ENCODE measurements at places on chromosomes 3 and 15. TPM values are rescaled to one million over a fixed set of nuclear protein-coding genes. Genes with fewer than 3 reads are reported as not detected.

SERP1 gene
- 89.4 TPM for total RNA-seq

SST gene
- total RNA-seq = not detected

GRCh38 chr3:2540115-2540514 lies 441.4 kb downstream of the CNTN4 start:
- H3K36me3 ChIP-seq = no peaks in the 10 kb centered on the region
- no peak overlapping the region for H3K4me3 ChIP-seq
- H3K4me1 ChIP-seq = 0 out of 2 replicates have a peak, but pooled peaks cover 4% of the 10 kb centered on the region
- H3K27ac ChIP-seq = no peak overlapping the region
- H3K27me3 ChIP-seq = no peaks in the 10 kb centered on the region
- DNase-seq = no peak

DNA sequence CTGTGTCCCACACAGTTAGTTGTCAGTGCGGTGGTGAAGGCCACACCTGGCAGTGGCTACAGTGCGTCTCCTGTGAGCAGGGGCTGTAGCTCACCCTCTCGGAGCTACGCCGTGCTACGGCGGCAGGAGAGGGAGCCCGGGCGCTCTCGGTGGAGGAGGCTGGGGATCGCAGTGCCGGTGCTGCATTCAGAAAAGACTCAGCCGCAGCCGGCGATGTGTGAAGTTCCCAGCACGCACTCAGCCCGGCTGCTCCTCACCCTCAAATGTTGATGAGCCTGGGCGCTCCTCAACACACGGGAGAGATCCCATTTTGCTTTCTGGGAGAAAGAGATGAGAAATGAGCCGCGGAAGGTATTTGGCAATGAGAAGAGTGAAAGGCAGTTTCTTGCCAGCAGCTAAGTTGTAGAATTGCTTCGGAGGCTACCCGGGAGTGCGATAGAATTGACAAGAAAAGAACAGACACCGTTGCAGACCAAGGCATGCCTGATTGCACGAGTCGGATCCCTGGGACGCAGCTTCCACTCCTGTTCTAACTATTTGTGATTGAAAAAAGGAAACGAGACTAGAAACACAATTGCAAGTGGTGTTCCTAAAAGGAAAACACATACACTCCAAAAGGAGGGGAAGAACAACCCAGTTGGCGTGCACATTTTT lies at the start of gene UNC13C:
UNC13C (plus strand) TSS at position 189 of the 654 bp plus-strand sequence. CDS start 34,463 bp downstream, outside the sequence.
- H3K27ac ChIP-seq = no peak within 1 kb of the TSS
- no peaks in the 10 kb centered on the region for H3K4me1 ChIP-seq
- H3K36me3 ChIP-seq = no peaks in the 10 kb centered on the region
- no peak for DNase-seq
- H3K4me3 ChIP-seq = no peak within 1 kb of the TSS

DNA sequence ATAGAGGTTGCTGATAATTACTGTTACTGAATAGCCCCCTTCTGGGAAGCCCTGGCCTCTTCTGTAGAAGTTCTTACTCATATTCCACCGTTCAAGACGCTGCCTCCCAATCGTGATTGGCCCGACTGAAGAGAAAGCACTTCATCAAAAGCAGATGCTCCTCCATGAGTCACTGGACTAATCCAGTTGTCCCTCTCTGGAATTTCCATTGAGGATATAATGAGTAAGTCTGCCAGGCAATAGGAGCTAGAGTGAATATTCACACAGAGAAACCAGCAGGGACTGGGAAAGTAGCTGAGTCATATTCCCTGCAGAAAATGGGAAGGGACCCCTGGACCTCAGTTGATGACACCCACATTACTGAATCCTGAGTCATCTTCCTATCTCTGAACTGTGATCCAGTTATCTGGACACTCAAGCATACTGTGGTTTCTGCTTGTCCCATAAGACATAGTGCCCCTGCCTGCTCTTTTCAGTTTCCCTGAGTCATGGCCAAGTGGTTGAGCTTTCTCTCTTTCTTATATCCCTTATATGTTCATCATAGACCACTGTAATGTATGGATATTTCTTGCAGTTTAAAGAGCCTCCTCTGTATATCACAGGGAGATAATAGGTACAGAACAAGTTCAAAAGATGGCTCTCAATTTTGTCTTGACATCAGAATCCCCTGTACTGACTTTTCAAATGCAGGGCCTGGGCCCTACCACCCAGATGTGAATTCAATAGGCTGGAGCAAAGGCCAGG lies 151.2 kb upstream of the CDIN1 start:
- H3K36me3 ChIP-seq = no peaks in the 10 kb centered on the region
- no peaks in the 10 kb centered on the region for H3K27me3 ChIP-seq
- peak overlapping the region; percentile 76 for H3K27ac ChIP-seq
- peaks cover 20% of the 10 kb centered on the region for H3K4me1 ChIP-seq

DNA sequence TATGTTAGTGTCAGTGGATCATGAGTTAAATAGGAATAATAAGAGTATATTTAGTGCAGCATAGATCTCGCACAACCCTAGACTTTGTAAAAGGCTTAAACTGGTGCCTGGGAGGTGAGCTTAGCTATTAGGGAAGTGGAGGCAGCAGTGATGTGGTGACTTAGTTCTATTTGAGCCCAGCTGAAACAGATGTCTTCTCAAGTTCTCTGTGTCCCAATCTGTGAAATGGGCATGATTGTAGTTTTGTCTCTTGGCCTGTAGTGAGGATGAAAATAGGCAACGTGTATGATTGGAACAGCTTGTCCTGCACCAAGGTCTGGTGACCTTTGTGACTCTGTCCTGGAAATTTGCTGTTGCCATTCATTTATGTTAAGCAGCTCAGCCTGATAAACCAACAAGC lies 34.7 kb downstream of the EBLN2 start:
- H3K4me3 ChIP-seq = no peak overlapping the region
- H3K36me3 ChIP-seq = no peaks in the 10 kb centered on the region
- no peaks in the 10 kb centered on the region for H3K27me3 ChIP-seq
- peaks cover under 1% of the 10 kb centered on the region for H3K4me1 ChIP-seq
- DNase-seq = no peak

DNA sequence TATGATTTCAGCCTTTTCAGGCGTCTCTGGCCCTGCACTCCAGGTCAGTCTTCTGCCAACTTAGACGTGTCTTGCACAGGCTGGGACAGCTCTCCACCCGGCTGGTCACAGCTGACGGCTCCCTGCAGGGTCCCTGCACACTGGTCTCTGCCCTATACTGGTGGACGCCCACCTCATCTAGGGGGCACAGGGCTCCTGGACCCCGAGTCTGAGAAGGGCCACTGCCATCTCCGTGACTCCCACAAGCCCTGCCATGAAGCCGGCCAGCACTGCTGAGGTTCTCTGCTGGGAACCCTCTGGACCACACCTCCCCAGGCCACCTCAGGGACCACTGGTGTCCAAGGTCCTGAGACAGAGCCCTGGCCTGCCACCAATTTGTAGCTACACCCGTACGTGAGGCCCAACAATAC lies 40.5 kb downstream of the CYFIP1 start:
- no peak overlapping the region for H3K27ac ChIP-seq
- H3K36me3 ChIP-seq = peaks cover 13% of the 10 kb centered on the region
- H3K4me1 ChIP-seq = no peaks in the 10 kb centered on the region
- no peak overlapping the region for H3K4me3 ChIP-seq
- no peak for DNase-seq

DNA sequence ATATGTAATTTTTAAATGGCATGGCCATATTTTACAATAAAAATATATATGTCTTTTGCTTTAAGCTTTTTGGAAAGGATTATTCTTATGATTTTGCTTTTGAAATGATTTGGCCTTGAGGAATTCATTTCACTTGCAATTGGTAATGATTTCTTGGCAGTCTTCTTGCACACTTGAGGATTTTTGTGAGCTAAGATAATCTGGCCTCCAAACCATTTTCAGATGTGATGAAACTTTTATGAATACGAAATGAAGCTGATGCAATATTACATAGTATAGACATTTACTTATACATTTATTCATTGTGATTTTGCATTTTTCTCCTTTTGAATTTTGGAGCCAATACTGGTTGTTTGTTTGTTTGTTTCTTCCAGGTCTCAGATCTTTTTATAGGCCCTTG lies 6.4 kb upstream of the SH2D7 start:
- H3K27me3 ChIP-seq = no peaks in the 10 kb centered on the region
- no peak for DNase-seq
- H3K4me1 ChIP-seq = peaks cover 23% of the 10 kb centered on the region
- H3K27ac ChIP-seq = no peak overlapping the region

- DNase-seq = no peak
- H3K4me1 ChIP-seq = no peaks in the 10 kb centered on the region
- H3K4me3 ChIP-seq = no peak overlapping the region
- no peaks in the 10 kb centered on the region for H3K36me3 ChIP-seq
These were observed 21.2 kb downstream of the TMEM40 start for GRCh38 chr3:12737833-12738232.

DNA sequence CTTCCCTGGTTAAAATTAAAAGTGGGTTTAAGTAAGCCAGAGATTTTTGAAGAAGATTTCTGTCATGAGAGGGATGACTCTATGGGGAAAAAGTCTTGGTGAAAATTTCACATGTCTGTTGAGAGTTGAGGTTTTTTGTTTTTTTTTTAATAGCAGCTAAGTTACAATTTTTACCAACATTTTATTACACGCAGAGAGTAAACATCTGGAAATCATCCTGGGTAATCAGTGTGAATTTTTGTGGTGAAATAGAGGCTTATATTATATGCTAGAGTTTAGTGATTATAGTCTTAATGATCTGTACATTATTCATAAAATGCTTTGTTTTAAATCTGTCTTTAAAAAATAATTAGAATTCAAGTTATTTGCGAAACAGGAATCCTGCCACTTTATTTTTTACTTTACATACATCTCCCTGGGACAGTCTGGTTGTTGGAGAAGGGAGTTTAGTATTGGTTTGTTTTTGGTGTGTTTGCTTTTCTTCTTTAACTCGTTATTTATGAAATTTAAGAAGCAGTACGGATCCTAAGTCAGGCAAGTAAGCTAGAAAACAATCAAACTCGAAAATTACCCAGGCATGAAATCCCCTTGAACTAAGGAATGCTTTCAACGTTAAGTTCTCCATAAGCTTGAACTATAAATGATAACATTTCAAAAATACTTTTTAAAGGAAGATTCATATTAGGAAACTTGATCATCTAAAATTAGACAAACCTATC lies 143.4 kb upstream of the TSC22D2 start:
- H3K27me3 ChIP-seq = no peaks in the 10 kb centered on the region
- no peak for DNase-seq
- no peak overlapping the region for H3K4me3 ChIP-seq
- H3K36me3 ChIP-seq = no peaks in the 10 kb centered on the region
- H3K27ac ChIP-seq = no peak overlapping the region

GRCh38 chr15:90191344-90191687 lies 9.8 kb upstream of the SEMA4B start:
- DNase-seq = no peak
- H3K4me3 ChIP-seq = no peak overlapping the region
- H3K36me3 ChIP-seq = no peaks in the 10 kb centered on the region
- H3K27ac ChIP-seq = no peak overlapping the region

GRCh38 chr3:148381051-148381450 lies 316.7 kb upstream of the AGTR1 start:
- no peaks in the 10 kb centered on the region for H3K27me3 ChIP-seq
- no peak overlapping the region for H3K27ac ChIP-seq
- H3K36me3 ChIP-seq = no peaks in the 10 kb centered on the region
- no peaks in the 10 kb centered on the region for H3K4me1 ChIP-seq
- no peak for DNase-seq

DNA sequence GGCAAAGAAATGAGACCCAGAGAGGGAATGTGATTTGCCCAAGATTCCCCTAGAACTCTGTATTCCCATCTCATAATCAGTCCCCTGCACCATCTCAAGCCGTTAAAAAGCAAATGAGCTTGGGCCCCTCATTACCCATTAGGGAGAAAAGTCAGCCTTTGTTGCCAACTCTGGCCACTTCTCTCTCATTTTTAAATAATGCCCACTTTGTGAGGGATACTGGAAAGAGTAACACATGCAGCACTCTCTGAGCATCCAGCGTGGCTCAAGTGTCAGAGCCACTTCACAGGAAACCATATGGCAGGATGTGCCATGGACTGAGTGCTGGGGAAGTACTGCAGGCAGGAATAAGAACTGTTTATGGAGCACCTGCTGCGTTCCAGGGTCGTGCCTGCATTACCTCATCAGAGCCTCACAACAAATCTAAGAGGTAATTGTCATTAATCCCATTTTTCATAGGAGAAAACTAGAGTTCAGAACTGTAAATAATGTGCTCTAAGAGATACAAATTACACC lies 49.8 kb upstream of the SLC6A1 start:
- H3K4me3 ChIP-seq = no peak overlapping the region
- H3K4me1 ChIP-seq = no peaks in the 10 kb centered on the region
- DNase-seq = no peak
- H3K27me3 ChIP-seq = no peaks in the 10 kb centered on the region
- no peak overlapping the region for H3K27ac ChIP-seq
- H3K36me3 ChIP-seq = no peaks in the 10 kb centered on the region

DNA sequence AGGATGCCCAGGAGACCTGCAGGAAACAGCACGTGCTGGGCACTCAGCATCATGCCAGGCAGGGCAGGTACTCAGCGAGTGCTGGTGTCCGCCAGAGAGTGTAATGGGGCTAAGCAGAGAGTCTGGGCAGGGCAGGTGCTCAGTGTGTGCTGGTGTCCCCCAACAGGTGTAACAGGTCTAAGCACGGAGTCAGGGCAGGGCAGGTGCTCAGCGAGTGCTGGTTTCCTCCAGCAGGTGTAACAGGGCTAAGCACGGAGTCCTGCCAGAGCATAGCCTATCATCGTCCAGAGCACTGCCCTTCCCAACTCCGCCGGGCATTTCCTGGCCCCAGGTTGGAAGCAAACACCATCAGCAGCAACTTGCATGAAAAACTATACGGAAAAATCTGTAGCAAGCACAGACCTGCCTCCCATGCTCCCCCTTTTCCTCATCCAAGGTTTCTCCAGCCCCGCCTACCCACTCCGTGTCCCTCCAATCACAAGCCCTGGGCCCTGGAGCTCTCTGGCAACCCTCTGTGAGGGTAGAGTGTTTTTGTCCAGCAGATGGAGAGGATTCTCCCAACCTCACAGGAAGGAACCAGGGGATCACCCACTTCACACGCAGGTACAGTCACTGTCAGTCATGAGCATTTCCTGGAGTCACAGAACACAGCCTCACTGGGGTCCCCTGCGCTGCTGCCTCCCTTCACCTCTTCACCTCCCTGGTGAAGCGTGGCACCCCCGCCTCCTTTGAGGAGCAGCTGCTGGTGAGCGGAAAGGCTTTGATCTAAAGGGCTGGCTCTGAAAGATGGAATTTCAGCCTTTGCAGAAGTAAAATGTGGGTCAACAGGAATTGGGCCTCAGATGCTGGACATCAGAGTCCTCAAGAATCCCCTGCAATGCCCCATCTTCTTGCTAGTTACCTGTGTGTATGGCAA lies 302.5 kb downstream of the OCA2 start:
- no peak overlapping the region for H3K27ac ChIP-seq
- no peaks in the 10 kb centered on the region for H3K4me1 ChIP-seq
- no peaks in the 10 kb centered on the region for H3K27me3 ChIP-seq
- H3K36me3 ChIP-seq = no peaks in the 10 kb centered on the region
- DNase-seq = no peak

DNA sequence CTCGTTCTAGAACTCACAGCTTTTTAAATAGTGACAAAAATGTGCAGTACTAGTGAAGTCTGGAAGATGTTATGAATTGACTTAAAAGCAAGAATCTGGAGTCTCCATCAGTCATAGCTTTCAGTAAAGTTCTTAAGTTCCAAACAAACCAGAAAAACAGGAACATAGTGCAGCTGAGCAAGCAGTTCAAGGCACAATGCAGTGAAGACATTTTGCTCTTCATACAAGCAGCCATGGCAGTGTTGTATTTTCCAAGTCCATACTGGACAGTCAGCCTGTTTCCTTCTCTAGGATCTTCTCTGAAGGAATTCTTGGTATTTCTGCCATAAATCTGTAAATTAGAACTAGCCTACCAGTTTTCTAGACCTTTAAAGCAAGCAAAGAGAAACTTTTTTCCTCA lies 90.5 kb downstream of the LRRC28 start:
- H3K27ac ChIP-seq = peak overlapping the region; percentile 19
- no peak overlapping the region for H3K4me3 ChIP-seq
- no peak for DNase-seq
- H3K4me1 ChIP-seq = peaks cover 13% of the 10 kb centered on the region
- no peaks in the 10 kb centered on the region for H3K27me3 ChIP-seq

All from Caco-2 (cell line).